Hematopoietic multipotent progenitor cell treated with erythropoietin and hydrocortisone succinate and interleukin-3 and kit ligand, for 6 days (in vitro differentiated cells): ENCODE measurements at places on chromosomes 5 and 9.
A peak's percentile ranks its signal among the peaks of the same experiment; 100 is the strongest.

- no peak for DNase-seq
Measured at GRCh38 chr9:135600296-135600817, 38.8 kb downstream of the PAEP start.

DNA sequence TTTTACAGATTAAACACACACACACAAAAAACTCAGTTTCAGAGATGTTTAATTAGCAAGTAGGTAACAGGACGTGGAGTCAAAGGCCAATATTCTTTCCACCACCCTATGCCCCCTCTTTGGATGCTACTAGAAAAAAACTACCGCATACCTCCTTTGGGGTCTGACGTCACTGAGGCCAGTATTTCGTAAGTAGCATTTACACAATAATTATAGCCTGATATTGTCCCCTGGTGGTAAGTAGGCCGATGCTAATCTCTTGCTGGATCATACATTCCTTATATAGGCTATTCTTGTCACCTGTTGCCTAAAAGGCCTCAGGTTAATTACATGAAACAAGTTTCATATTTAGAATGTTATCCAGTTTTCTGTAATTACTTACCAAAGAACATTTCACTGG, 21.0 kb upstream of the SMARCA2 start:
- DNase-seq, result peak; percentile 45

GRCh38 chr5:27788184-27788583, 749.8 kb upstream of the CDH9 start:
- no peak for DNase-seq

- DNase-seq, result peak; percentile 90
Measured at GRCh38 chr5:170302653-170303501, 5.3 kb upstream of the LCP2 start.

GRCh38 chr5:93070938-93071337, 510.1 kb downstream of the NR2F1-AS1 start:
- DNase-seq, result no peak

DNA sequence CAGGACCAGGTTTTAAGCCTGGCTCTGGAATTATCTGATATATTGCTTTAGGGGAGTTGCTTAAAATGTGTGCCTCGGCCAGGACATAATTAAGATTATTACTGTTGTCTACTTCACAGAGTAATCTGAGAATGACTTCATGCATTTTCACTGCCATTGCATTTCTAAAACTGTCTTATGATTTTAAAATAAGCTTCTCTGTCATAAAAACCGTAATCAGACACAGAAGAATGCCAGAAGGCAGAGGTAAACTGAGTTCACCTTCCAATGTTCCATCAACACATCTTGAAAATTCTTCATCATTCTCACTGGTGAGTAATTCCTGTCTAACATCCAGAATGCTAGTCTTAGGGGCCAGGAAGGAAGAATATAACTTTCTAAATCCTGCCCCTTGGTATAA, 47.1 kb downstream of the ISOC1 start:
- DNase-seq, result no peak

- DNase-seq, result no peak
Measured at GRCh38 chr5:26034813-26035212, 1003.6 kb downstream of the CDH9 start.
